Hypothalamus (tissue), 51 donors: ENCODE measurements at places on chromosomes 2 and 18.

GRCh38 chr2:33907866-33908265, 308.8 kb upstream of the FAM98A start:
- DNase-seq: no peak

GRCh38 chr2:191572319-191572718, 105.6 kb upstream of the NABP1 start:
- no peak for DNase-seq

- no peak for DNase-seq
Measured at GRCh38 chr18:62023536-62023935, 130.7 kb upstream of the RNF152 start.

DNA sequence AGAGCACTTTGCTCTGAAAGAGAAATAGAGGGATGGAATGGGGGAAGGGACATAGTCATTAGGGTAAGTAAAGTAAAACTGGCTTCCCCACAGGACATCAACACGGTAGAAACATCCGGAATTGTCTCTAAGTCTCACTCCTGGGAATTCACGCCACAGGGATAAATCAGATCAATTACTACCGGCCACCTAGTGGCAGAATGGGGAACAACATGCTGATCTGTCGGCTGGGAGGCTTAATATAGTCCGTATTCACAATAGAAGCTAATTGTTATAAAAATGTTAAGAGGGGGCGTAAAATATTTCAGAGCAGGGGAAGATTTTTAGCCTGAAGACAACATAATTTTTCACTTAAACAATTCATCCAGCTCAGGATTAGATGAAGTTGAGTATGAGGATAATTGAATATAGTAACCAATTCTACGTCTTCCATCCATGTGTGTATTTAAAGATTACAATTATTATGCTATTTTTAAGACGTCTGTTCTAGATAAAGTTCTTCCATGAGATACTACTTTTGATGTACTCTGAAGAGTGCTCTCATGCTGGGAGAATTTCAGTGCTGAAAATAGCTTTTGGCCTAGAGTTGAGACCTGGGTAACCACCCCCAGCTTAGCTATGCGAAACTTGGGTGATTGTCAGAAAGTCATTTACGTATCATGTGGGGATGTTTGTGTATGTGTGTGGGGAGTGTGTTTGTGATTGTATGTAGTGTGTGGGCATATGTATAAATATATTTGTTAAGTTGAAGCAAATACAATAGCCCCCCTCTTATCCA, 65.7 kb downstream of the LRRTM1 start:
- no peak for DNase-seq

GRCh38 chr18:21100146-21100545, 11.5 kb downstream of the ROCK1 start:
- no peak for DNase-seq

- DNase-seq: no peak
Measured at GRCh38 chr2:8421658-8422449, 260.0 kb upstream of the ID2 start.

- DNase-seq: no peak
Measured at GRCh38 chr2:235908826-235909225, 259.4 kb downstream of the GBX2 start.

- DNase-seq: no peak
Measured at GRCh38 chr2:184004948-184005672, 593.2 kb upstream of the ZNF804A start.

DNA sequence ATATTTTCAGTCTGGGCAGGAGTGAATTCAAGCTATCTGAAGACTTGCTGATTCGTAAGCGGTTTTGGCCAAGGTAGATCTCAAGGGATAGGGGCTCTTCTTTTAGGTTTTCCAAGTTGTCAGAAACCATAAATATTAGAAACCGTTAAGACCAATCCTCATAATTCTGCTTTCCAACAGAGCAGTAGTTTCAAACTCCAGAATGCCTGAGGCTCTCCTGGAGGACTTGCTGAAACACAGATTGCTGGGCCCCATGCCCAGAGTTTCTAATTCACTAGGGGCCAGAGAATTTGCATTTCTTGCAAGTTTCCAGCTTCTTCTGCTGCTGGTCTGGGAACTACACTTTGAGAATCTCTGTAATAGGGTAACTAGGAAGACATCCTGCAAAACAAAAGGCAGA, 1855.7 kb upstream of the CELF4 start:
- no peak for DNase-seq

- DNase-seq: no peak
Measured at GRCh38 chr2:240796543-240797499, 23.2 kb downstream of the KIF1A start.

DNA sequence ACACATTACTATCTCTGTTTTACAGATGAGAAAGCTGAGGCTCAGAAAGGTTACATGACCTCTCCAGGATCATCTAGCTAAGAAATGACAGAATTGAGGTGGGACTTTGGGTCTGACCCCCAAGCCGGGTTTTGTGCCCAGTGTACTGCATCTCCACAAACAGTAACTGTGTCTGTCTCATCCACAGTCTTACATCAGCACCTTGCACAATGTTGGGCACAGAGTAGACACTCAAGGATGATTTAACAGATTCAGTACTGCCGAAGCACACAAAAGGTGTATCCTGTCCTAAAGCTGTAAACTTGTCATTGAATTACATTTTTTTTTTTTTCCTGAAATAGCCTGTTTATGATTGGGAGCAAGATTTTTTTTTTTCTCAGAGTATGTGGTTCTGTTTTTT, 84.8 kb downstream of the ADCYAP1 start:
- no peak for DNase-seq

DNA sequence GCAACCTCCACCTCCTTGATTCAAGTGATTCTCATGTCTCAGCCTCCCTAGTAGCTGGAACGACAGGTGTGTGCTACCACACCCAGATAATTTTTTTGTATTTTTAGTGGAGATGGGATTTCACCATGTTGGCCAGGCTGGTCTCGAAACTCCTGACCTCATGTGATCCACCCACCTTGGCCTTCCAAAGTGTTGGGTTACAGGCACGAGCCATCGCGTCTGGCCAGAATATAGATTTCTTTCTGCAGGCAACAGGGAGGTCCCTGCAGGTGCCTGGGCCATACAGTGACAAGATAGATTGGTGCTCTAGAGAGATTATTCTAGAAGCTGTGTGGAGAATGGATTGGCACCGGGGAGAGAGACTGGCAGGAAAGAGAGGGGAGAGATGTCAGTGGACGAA, 13.3 kb downstream of the PLCD4 start:
- DNase-seq: no peak

- DNase-seq: no peak
Measured at GRCh38 chr2:147420947-147421675, 423.7 kb upstream of the ACVR2A start.

DNA sequence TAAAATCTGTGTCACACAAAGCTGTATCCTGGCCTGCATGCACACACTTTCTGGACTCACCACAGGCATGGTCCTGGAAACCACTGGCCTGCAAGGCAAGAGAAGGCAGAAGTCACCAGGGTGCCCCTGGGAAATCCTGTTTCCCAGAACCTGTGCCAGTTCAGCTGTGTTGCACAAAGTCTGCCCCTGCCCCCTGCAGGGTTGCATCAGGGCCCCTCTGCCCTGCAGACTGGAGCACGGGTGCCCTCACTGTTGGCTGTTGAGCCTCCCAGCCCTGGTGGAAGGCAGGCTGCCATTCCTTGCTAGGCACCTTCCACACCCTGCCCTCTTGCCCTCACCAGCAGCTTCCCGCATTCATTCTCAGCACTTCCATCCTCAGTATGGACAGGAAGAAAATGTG, 18.0 kb upstream of the TUBB6 start:
- DNase-seq: no peak

- no peak for DNase-seq
Measured at GRCh38 chr2:85838181-85838580, 50.6 kb downstream of the ST3GAL5 start.

GRCh38 chr2:118190474-118190873, 102.2 kb downstream of the INSIG2 start:
- DNase-seq: no peak
